GM23248 (cell line): ENCODE measurements at places on chromosomes 12 and 14.
A peak's percentile ranks its signal among the peaks of the same experiment; 100 is the strongest.

GRCh38 chr12:121762269-121762668 lies 31.2 kb downstream of the RHOF start:
- DNase-seq, result no peak

GRCh38 chr12:58285551-58285950 lies 344.2 kb downstream of the ATP23 start:
- DNase-seq, result no peak

GRCh38 chr12:31589904-31590641 lies 863 bp downstream of the DENND5B start:
- DNase-seq, result peak; percentile 84

DNA sequence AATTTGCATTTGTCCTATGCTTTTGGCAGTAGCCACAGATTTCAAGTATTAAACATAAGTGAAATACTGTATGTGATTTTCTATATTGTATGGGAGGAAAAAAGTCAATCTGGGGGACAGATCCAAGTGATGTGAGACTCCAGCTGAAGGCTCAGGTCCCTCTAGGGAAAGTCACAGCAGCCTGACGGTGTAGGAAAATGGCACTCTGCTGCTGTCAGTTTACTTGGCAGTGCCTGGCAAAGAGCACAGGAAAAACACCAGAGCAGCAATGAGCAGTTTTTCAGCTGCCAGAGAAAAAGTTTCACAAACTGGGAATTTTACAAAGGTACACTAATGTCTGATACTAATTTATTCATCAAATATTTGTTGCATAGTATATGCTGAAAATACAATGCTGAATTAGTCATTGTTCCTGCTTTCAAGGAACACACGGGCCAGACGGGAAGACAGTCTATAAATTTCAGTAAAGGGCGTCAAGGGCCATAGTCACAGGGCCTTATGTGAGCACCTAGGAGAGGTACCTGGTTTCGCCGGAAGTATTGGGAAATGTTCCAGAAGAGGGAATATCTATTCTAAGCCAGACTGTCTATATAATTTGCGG lies 66.2 kb upstream of the SLC38A2 start:
- no peak for DNase-seq

DNA sequence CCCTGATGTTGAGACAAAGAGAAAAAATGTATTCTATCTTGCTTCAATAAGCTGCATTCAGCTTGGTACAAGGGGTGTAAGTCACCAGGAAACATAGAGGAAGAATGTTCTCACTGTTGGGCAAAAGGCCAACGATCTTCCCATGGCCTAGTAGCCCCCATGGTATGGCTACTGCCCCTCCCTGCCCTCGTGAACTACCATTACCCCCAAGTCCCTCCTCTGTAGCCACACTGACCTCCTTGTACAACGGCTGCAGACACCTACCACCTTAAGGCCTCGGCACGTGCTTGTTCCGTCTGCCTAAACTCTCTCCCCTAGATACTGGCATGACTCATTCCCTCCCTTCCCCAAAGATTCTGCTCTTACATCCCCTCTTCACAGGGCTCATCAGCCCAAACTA lies 81.9 kb upstream of the ANO2 start:
- DNase-seq, result no peak

- peak; percentile 30 for DNase-seq
These were observed 1.2 kb downstream of the PYROXD1 start for GRCh38 chr12:21438643-21439042.

- DNase-seq, result no peak
These were observed 33.7 kb downstream of the FGFR1OP2 start for GRCh38 chr12:26971963-26972362.

DNA sequence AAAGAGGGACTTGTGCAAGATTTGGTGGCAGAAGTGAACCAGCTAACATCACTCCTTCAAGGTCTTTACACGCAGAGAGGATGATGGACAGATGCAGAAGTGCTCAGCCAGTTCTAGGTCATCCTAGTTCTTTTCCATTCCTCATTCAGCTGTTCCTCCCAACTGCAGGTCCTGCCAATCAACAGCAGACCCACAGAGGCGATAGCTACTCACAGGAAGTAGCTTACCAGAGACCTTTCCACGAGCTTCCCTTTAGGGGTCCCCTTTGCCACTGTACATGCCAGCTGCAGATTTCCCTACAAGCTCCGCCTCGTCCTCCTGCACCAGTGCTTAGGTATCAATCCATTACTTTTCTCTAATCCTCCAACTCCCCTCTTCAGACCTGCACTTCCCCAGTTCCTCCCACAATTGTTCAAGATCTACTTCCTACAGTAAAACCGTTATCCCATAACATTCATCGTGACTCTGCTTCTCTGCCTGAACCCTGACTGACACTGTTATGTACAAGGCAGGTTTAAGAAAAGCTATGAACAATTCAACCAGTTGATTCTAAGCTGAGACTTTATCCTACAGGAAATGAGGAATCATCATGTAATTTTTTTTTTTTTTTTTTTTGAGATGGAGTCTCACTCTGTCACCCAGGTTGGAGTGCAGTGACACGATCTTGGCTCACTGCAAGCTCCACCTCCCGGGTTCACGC lies 22.5 kb downstream of the RECQL start:
- DNase-seq, result no peak

GRCh38 chr12:113103756-113104450 lies 31.7 kb downstream of the RASAL1 start:
- DNase-seq, result no peak

DNA sequence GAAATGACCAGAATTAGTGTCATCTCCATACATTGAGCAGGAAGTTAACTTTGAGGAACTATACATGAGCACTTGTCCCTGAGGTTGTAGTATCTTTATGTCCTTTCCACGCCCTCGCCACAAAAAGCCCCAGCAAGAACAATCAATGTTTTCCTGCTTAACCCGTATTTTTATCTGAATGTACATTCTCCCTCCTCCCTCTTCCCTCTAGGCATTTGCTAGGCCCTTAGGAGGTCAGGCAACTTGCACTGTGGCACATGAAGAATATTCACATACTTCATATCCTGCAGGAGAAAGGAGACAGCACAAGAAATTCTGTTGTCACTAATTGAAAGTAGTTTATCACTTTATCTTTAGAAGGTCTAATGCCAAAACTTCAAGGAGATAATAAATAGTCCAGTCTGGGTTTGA lies 18.1 kb upstream of the DUSP6 start:
- peak; percentile 9 for DNase-seq

- peak; percentile 42 for DNase-seq
These were observed 1.7 kb upstream of the SYNE3 start for GRCh38 chr14:95518045-95518751.

GRCh38 chr12:16675438-16675837 lies 69.5 kb upstream of the LMO3 start:
- no peak for DNase-seq

GRCh38 chr12:46891306-46891705 lies 65.5 kb upstream of the SLC38A4 start:
- DNase-seq, result peak; percentile 75

GRCh38 chr12:111616177-111616623 lies 17.1 kb upstream of the ATXN2 start:
- peak; percentile 22 for DNase-seq

GRCh38 chr12:20491290-20491689 lies 123.0 kb downstream of the PDE3A start:
- no peak for DNase-seq

DNA sequence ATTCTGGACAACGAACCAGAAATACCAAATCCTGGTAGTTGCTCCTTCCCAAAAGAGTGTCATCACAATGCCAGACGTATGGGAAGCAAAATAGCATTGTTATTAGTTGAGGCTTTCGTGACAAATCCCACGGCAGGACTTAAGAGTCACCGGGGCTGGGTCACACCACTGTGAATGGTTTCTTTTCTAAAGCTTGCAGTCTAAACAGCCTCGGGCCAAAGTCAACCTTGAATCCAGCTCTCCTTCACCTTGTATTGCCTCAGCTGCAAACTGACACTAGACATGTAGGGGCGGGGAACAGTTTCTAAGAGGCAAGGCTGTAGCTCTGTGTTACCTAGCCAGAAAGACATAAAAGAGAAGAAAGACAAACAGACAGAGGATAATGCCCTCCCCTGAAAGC lies 734.8 kb downstream of the MED13L start:
- peak; percentile 21 for DNase-seq

DNA sequence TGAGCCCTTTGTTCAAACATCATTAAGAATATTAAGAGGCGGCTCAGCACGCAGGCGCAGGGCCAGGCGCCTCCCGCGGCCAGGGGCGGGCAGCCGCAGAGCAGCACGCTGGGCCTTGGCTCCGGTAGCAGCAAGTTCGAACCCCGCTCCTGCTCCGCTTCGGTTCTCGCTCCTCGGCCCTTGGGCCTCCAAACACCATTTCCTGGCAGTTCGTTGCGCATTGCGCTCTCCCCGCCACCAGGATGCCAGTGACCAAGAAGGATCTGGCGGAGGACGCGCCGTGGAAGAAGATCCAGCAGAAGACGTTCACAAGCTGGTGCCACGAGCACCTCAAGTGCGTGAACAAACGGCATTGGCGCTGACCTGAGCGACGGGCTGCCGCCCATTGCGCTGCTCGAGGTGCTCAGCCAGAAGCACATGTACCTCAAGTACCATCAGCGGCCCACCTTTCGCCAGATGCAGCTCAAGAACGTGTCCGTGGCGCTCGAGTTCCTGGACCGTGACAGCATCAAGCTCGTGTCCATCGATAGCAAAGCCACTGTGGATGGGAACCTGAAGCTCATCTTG lies 6.9 kb upstream of the ACVRL1 start:
- DNase-seq, result no peak

GRCh38 chr14:102088012-102088792 lies 1.4 kb upstream of the HSP90AA1 start:
- DNase-seq, result peak; percentile 49

- no peak for DNase-seq
These were observed 33.0 kb upstream of the RFLNA start for GRCh38 chr12:124261885-124262284.

- DNase-seq, result no peak
These were observed 151.9 kb downstream of the GXYLT1 start for GRCh38 chr12:41992692-41993215.

GRCh38 chr14:59015482-59015881 lies 173.0 kb upstream of the DAAM1 start:
- no peak for DNase-seq

DNA sequence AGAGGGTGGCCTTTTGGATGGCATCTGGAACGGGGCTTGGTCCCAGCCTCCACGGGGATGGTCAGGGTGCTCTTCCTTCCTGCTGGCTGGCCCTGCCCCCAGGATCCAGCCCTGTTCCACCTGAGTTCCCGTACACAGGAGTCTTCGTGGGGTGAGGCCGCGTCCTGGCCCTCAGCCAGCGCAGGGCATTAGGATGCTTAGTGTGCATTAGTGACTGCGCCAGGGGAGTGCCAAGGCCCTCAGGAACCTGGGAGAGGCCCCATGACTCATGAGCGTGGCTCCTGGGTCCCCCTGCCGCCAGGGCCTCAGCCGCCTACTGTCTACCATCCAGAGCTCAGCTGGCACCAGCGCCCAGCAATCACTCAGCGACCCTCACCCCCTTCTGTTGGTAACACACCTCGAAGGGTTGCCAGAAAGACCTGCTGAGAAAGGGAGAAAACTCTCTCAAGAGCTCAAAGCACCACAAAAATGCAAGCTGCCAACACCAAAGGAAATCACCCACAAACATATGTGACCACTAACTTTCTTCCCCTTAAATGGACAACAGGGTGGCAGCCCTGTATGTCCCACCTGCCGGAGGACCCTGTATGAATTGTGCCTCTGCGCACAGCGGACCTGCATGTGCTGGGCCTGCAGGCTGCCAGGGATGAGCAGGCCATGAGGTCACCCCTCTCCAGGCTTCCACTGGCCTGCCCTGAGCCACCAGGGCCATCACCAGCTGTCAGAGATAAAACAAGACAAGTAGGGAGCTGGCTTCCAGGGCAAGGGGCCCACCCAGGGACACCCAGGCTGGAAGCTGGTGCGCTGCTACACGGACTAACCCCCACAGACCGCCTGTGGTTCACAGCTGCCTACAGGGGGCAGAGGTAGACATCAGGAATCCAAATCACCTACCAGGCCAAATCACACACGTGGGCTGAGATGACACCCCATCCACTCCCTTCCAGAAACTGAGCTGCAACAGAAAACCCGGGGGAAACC lies 28.7 kb downstream of the CCDC85C start:
- peak; percentile 41 for DNase-seq

DNA sequence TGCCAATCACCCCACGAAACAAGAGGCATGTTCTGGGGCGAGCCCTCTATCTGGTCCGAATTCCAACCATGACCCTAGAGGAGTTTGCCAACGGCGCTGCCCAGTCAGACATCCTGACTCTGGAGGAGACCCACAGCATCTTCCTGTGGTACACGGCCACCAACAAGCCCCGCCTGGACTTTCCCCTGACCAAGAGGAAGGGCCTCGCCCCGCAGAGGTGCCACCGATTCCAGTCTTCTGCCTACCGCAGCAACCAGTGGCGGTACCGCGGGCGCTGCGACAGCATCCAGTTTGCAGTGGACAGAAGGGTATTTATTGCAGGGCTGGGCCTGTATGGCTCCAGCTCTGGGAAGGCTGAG lies 1.7 kb downstream of the BTBD6 start:
- DNase-seq, result no peak
